Activated B cell treated with CpG ODN at 0.5 μM for 24 hours (primary cell): ENCODE measurements at places on chromosomes 7 and 10.

- DNase-seq: no peak
These were observed 2.8 kb upstream of the CLDN15 start for GRCh38 chr7:101240226-101241014.

DNA sequence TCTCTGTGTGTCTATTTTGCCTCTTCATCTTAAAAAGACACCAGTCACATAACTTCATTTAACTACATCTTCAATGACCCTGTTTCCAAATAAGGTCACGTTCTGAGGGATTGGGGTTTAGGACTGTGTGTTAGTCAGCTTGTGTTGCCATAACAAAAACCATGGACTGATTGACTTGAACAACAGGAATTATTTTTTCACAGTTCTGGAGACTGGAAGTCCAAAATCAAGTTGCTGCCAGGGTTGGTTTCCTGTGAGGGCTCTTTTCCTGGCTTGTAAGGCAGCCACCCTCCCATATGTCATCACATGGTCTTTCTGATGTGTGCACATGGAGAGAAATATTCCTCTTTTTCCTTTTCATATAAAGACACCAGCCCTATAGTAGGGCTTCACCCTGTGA is 55.3 kb downstream of the REEP3 start:
- DNase-seq: no peak

- DNase-seq: no peak
These were observed 258.0 kb upstream of the PRKCQ start for GRCh38 chr10:6838118-6838517.

DNA sequence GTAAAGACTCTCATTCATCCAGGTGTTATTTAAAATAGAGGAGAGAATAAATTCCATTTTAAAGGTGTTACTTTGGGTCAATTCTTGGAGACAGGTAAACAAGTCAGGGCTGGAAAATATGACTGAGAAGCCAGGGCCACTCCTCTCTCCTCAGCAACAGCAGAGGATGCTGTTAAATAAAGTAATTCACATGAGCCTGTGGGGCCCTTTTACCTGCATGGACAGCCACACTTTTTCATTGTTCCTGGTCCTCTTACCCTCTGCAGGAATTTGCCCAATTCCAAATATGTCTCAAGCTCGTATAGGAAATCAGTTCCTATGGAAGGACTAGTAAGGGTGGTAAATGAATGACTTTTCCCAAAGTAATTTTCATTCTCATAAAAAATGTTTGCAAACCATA is 420.1 kb upstream of the KLF6 start:
- DNase-seq: no peak

DNA sequence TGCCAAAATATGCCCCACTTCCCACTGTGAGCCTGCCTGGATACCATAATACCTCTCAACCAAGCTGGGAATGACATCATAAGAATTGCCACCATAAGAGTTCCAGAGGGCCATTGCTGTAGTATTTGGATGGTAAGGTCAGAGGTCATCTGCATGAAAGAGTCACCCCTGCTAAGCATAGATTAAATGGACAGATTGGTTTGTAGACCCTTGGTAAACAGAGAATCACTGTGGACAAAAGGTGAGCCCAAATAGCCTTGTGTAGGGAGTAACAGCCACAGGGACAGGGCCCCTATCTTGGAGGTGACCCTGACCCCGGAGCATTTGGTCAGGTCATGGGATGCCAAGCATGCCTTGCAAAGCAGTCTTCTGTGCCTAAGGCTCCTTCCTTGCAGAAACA is 129.7 kb downstream of the GPAM start:
- no peak for DNase-seq

- DNase-seq: no peak
These were observed 6.2 kb downstream of the PYROXD2 start for GRCh38 chr10:98408799-98409198.

DNA sequence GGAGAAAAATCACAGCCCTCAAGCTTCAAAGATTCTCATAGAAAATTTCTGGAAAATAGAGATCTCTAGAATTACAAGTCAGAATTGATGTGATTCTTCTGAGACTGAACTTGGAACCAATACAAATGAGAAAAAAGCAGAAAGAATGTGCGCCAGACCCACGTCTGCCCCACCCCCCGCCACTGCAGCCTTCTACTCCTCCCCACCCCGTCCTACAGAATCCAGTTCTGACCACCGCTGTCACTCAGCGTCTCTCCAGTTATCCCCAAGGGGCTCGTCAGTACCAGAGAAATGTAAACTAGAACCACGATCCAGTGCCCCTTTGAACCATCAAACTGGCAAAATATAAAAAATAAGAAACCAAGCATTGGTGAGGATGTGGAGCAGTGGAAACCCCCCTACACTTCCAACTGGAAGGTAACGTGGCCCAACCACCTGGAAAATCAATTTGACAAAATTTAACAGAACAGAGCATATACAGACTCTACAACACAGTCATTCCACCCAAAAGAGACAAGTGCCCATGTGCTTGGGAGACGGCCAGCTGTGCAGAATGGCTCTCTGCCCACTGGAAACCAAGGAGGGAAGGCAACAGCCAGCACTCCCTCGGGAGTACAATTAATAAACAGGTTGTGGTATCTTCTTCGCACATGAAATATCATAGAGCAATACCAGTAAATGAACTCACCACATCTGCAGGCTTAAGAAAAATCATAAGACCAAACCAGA is 397.9 kb downstream of the TNS3 start:
- no peak for DNase-seq

- no peak for DNase-seq
These were observed 2.8 kb downstream of the FHIP2A start for GRCh38 chr10:114824391-114824790.

- no peak for DNase-seq
These were observed 81.7 kb downstream of the NRP1 start for GRCh38 chr10:33252794-33253203.

GRCh38 chr10:5620223-5620721 is 46.1 kb downstream of the ASB13 start:
- no peak for DNase-seq

DNA sequence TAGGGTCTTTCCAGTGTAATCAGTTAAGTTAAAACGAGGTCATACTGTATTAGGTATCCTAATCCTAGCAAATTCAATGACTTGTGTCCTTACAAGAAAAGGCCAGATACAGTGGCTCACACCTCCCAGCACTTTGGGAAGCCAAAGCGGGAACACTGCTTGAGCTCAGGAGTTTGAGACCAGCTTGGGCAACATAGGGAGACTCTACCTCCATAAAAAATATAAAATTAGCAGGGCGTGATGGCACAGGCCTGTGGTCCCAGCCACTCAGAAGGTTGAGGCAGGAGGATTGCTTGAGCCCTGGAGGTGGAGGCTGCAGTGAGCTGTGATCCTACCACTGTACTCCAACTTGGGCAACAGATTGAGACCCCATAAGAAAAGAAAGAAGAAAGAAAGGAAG is 61.1 kb downstream of the CXCL12 start:
- no peak for DNase-seq

- DNase-seq: no peak
These were observed 35.8 kb downstream of the GBX1 start for GRCh38 chr7:151131592-151132293.

DNA sequence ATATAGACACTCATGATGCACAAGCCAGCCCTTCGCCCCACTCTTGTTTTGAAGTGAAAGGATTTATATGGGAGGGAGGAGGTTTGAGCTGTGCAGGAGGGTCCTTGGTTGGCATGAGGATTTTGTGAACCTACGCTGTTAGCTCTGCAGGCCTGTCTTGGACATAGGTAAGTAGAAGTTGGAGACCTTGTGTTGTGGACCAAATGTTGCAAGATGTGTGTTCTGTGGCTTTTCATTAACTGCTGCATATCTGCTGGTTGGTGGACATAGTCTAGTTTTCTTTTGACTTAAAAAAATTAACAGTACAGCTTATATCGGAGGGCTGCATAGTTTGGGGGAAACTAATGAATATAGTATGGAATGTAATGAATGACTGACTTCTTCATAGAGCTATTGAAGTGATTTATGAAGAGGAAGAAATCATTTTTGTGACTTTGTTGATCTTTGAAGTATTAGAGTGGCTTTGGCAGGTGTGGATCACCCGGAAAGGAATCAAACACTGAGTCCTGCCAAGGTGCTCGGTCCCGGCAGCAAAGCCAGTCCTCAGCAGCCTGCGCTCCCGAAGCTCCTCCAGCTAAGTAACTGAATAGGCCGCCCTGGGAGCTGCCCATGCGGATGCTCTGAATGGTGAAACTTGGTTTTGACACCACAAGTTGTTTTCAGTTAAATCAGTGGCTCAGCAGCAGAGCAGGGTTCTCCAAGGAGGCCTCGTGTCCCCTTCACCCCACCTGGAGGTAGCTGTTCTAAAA is 3.2 kb downstream of the MGMT start:
- DNase-seq: no peak

GRCh38 chr7:130207642-130208041 is at the start of gene SSMEM1:
Gene SSMEM1, plus strand, starts transcription at chr7:130207860. Its CDS starts 51 bp downstream, at chr7:130207911.
- DNase-seq: no peak

DNA sequence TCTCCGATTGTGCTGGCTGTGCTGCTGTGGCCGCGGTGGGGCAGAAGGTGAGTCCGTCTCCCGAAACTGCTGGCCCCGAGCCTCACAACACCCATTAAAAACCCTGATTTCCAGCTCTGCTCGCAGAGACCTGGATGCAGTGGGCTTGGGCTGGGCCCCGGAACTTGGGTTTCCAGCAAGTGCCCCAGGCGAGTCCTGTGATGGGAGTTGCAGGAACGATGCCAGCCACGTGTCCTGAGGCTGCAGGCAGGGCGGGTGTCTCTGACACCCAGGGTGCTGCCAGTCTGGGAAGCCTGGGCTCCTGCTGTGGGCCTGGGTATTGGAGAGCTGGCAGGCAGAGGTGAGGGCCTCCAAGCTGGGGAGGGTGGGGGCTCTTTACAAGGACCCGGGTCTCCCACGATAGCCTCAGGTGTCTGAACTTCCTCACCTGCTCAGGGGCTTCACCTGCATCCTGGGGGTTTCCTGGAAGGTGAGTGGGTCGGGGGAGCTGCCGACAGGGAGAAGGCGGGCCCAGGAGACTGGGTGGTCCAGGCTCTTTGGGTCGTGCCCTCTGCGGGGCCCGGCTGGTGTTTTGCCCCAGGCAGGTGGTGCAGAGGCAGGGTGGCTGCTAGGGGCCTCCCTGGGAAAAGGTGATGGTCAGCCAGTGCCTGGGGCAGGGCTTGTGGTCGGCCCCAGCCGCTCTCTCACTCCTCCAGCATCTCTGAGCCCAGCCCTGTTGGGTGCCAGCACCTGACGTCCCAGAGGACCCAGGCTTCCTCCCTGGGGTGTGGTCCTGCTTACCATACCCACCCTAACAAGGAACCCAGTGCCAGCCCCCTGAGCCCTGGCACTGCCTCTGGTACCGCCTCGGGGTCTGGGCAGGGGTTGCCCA is 180.3 kb downstream of the DNAJB6 start:
- DNase-seq: no peak

DNA sequence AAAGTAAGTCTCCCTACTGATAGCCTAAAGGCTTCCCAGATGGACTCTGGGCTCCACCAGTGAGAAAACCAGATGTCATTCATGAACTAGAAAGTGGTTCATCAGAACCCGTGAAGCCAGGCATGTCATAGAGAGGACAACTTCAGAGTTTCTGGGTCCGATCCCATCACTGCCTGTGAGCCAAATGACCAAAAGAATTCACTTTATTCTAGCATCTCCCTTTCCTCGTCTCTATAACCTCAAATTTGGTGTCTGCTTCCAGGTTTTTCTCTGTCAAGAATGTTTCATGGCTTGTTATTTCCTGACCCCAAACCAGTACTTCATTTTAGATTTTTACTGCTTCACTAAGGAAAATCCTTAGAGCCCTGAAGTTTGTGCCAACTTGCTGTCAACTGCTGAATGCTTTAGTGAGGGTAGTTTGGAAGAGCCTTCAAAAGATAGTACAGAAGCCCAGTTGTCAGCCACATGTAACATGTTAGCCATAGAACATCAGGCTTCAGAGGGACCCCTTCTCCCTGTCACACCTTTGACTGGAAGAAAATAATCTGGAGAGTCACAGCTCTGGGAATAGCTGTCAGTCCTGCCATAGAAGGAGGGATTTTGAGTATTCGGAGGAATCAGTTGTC is 34.0 kb downstream of the ITGB8 start:
- no peak for DNase-seq

GRCh38 chr10:1673568-1674345 is 63.6 kb downstream of the ADARB2 start:
- DNase-seq: no peak

- DNase-seq: no peak
These were observed 80.2 kb downstream of the PRTFDC1 start for GRCh38 chr10:24872049-24872789.

DNA sequence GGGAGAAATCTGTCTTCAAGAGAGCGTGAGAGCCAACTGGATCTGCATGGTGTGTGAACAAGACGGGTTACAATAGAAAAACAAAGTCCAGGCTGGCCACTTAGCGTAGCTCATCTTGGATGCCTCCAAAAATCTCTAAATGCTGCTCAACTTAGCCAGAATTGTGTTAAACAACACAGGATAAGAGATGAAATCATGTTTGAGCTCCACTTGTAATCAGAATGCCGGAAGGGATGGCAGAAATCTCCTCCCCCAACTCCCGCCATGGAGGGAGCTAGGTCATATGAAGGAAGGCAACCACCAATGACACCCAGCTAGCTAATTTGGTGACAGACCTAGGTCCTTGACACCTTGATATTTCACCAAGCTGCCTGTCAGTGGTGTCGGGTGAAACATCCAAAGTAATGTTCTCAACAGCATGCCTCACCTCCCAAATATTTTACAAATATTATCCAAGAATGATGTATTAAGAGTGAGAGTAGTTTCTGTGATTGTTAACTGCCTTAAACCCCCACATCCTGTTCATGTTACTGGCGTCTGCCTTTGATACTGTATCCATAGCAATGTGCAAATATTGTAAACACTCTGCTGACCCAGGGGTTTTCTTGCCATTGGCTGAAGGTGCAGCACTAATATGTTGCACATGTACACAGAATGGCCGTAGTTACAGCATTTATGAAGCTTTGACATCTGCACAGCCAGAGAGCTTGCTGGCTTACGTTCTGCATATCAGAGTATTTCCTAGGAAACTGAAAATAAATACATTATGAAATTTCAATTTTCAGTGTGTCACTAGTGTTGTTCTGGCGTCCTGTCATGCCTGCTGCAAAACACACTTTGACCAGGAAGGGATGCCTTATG is 25.8 kb downstream of the TMEM254 start:
- no peak for DNase-seq

DNA sequence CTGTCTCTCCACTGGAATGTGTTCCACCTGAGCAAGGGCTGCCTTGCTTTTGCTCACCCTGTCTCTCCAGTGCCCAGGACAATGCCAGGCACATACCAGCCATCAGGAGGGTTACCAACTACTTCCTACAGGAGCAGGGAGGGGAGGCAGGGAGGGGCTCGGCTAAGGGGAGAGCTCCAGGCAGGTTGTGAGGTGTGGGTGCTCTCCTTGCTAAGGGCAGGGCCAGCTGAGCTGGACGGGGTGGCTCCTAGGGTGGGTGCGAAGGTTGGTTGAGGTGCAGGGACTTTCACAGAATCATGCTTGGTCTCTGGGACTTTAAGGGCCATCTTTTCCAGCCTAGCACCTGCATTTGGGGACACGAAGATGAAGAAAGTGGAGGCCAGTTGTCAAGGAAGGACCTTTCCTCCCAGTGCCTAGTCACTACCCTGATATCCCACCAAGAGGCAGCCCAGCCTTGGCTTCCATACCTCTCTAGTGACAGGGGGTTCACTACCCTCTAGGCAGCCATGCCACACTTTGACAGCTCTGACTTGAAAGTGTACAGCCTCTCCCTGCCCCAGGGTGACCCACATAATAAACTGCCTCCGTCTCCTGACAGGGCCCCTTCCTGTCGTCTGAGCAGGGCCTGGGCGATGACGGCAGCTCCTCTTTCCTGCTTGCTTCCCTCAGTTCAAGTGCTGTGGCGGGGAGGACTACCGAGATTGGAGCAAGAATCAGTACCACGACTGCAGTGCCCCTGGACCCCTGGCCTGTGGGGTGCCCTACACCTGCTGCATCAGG is 46.5 kb downstream of the TSPAN15 start:
- DNase-seq: no peak
